ENCODE measurements at places on chromosomes 7 and 10.

GRCh38 chr10:69009360-69009759, 20.8 kb downstream of the KIFBP start:
- no peak for DNase-seq

DNA sequence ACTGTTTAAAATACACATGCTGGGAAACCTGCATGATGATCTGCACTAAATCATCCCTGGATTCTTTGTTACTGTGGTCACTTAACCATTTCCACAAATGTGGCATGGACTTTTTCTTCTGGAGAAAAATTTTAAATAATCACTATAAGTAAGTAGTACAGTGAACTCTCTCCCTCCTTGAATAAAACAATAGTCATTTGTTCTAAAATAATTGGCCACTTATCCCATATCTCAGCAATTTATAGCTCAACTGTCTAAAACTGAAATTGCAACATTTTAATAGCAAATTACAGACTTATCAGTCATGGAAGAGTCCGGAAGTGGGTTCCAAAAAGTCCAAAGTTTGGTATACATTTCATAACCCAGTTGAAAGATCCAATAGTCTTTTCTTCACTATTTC, 90.9 kb downstream of the MTERF1 start:
- no peak for DNase-seq

DNA sequence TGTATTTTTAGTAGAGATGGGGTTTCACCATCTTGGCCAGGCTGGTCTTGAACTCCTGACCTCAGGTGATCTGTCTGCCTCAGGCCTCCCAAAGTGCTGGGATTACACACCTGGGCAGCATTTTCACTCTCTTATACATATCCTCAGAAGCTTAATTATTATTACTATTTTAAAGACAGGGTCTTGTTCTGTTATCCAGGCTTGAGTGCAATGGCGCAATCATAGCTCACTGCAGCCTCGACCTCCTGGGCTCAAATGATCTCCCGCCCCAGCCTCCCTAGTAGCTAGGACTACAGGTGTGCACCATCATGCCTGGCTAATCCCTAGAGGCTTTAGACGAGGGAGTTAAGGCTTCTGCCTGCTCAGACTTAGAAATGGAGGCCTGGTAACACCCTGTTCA, 26.3 kb downstream of the UNC5B start:
- DNase-seq: no peak

- DNase-seq: no peak
These were observed 52.2 kb downstream of the R3HCC1L start for GRCh38 chr10:98186681-98187080.

- DNase-seq: no peak
These were observed 112.2 kb downstream of the TMEM26 start for GRCh38 chr10:61341008-61341407.

DNA sequence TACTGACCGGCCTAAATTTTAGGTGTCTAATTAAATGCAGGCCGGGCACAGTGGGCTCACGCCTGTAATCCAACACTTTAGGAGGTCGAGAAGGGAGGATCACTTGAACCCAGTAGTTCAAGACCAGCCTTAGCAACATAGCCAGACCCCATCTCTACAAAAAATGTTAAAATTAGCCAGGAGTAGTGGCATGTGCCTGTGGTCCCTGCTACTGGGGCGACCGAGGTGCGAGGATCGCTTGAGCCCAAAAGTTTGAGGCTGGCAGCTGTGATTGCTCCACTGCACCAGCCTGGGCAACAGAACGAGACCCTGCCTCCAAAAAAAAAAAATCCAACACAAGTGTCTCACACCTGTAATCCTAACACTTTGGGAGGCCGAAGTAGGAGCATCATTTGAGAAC, 491 bp upstream of the SLC37A3 start:
- no peak for DNase-seq

- no peak for DNase-seq
These were observed 170.5 kb upstream of the KLF6 start for GRCh38 chr10:3955493-3955892.

GRCh38 chr10:75408509-75408875, 6.9 kb upstream of the ZNF503 start:
- DNase-seq: no peak

DNA sequence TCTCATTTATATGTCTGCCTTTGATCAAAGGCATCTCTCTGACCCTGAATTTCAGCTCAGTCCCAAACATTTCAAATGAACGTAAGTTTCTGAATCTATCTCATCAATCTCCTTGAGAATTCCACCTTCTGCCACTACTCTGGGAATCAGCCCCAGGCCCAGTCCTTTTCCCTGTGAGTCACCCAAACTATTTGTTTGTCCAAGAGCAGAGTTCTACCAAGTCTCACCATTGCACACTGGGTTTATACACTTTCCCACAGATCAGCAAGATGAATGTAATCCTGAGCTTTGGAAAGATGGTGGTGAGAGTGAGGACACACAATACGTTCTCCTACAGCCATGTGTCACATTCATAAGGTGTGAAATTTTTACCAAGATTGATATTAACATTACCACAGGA, 251.3 kb upstream of the VWC2 start:
- DNase-seq: no peak

DNA sequence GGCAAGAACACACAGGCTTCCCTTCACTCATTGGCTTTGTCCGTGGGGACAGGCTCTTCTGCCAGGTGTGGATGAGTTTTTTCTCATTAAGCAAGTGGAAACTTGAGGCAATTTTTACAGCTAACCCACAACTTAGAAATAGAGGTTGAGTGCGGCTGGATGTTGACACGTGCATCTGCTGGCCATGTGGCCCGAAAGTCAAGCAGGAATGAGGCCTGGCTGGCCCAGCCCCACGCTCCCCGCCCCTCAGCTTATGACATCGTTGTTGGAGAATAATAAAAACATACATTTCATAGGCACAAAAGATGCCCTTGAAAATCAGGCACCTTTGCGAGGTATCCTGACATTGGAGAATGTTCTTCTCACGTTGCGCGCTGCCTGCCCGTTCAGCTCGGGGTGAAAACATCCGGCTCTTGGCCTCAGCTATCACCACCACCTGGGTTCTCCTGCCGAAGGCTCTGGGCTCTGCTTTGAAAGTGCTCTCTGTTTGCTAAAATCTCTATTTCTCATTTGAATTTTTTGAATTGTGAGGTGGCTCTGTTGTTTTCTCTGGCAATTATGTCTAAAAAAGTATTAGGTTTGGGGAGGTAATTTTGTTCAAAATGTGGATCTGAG, 310.7 kb downstream of the WDR37 start:
- no peak for DNase-seq

DNA sequence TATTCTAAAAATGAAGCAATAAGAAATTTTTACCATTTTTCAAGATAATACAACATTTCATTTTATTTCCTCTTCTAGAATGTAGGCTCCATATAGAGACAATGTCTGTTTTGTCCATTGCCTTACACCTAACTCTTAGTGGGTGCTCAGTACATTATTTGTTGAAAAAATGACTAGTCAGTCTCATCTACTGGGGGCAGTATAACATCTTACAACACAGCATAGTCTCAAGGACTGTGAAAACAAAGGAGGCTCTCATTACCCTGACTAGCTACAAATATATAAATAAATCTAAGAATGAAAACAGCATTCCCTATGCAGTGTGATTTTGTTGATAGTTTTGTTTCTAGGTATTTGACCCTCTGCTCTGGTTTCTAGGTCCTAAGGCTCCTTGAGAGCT, 11.6 kb downstream of the CRPPA start:
- DNase-seq: no peak

DNA sequence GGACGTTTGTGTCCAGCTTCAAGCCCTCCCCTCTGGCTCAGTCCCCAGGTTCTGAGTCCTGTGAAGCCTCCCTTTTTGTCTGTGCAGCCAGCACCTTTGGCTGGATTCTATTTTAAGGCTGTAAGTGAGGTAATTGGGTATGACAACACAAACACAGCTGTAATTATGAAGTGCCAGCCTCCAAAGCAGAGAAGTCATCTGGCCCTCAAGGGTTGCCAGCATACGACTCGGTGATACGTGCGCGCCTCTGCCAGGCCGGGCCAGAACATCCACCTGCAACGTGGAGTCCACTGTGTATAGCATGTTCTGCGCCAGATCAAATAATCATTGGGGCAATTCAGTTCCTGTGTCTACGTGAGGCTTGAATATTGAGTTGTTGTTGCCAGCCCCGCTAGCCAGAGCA, 6.7 kb upstream of the FAM180A start:
- no peak for DNase-seq

All from activated T-cell treated with anti-CD3 and anti-CD28 coated beads for 24 hours (primary cell).